ENCODE measurements at places on chromosomes 12 and 14.

GRCh38 chr14:35883677-35884293 lies 57.6 kb downstream of the BRMS1L start:
- DNase-seq, result no peak

DNA sequence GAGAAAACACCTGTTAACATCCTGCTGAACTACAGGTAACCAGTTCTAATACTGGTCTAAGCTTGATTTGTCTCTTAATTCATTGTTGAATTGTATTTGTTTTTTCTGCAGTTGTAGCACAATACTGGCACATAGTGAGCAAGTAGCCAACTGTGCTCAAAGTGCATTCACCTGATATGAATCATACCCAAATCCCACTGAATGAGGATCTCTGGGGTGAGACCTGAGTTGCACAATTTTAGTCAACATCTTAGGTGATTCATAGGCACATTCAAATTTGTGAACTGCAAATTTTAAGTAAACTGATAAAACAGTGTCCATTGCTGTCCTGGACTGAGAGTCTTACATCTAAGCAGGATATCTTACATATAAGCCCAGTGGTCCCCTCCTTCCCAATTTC lies 12.8 kb downstream of the KCNC2 start:
- no peak for DNase-seq

DNA sequence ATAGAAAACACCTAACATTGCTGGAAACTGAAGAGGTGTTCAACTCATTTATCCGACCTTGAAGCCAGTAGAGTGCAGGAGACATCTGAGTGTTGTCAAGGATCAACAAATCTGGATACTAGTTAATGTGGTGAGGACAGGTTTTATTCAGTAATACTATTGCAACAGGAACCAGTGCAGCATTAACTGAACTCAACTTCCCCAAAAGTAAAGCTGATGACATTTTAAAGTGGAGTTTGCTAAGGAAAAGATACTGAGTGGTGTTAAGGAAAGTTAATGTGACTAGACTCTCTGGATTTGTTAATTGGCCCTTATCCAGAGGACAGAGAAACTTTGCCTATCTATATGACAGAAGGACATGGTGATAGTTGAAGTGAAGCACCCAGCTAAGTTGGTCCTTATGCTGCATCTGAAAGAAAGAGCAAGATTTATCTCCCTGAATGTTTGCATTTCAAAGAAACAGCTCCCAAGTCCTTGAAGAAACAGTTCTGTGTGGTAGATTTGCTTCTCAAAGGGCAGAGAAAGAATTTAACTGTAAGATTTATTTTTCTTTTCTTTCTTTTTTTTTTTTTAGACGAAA lies 1.2 kb upstream of the CLEC7A start:
- DNase-seq, result no peak

- DNase-seq, result no peak
Observed at GRCh38 chr12:64187370-64187769, 34.7 kb downstream of the KICS2 start.

Measured in left hindlimb (tissue), 1 donor.